ENCODE measurements at places on chromosomes 6 and 20.
A peak's percentile ranks its signal among the peaks of the same experiment; 100 is the strongest.

DNA sequence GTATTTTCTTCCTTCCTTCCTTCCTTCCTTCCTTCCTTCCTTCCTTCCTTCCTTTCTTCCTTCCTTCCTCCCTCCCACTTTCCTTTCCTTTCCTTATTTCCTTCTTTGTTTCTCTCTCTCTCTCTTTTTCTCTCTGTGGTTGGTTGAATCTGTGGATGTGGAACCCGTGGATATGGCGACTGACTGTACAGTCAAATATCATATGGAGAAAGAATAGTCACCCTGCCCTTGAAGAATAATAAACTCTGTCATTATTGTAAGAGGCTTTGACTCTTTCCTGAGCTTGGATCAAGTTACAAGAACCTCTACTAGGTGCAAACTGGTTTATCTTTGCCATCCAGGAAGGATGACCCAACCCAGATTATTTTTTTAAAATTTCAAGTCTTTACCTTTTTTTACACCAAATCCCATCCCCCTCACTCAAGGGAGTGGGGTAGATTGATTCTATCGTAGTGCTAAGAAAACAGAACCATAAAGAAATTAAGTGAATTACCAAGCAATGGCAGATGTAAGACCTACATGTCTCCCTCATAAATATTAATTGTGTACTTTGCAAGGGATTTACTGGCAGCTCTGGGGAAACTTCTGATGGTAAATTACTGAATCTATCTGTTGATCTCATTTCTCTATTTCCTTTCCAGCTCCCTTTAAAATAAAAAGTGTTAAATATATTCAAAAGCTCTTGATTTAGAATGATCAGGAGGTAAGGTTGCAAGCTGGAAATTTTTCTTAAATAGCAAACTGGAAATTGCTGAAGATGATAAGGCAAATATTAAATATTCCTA lies 667.5 kb downstream of the UTRN start:
- no peak for DNase-seq

DNA sequence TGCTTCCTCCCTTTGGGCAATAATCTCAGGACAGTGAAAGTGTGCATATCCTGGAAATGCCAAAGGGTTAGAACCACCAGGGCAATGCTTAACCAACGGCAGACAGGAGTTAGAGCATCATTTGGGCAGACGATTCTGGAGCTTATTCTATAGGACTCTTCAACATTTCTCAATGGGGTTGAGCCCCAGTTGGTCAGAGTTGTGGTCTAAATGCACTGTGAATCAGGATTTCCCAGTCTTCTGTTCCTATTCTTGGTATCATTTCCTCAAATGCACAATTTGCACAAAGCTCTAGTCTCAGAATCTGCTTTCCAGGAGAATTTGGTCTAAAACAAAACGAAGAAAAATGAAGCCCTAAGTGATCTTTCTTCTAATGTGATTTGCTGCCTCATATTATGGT lies 389.6 kb upstream of the JAG1 start:
- no peak for DNase-seq

DNA sequence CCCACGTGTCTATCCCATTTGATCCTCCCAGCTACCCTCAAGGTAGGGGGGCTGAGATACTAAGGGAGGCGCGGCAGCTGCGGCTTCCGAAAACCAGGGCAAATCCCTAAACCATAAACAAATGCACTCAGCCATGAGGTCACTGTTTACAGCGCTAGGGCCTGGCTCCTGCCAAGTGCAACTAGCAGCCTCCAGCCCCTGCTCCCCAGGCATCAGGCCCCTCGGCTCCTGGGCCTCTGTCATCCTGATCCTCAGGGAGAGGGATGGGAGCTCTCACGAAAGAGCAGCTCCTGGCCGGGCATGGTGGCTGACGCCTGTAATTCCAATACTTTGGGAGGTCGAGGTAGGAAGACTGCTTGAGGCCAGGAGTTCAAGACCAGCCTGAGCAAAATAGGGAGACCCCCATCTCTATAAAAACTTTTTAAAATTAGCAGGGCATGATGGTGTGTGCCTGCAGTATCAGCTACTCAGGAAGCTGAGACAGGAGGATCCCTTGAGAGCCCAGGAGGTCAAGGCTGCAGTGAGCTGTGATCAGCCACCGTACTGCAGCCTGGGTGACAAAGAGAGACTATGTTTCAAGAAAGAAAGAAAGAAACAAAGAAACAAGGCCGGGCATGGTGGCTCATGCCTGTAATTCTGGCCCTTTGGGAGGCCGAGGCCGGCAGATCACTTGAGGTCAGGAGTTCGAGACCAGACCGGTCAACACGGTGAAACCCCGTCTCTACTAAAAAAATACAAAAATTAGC lies 42.5 kb upstream of the TLDC2 start:
- DNase-seq = no peak

- peak; percentile 16 for DNase-seq
Measured at GRCh38 chr6:34986845-34987246, 97.8 kb downstream of the ANKS1A start.

DNA sequence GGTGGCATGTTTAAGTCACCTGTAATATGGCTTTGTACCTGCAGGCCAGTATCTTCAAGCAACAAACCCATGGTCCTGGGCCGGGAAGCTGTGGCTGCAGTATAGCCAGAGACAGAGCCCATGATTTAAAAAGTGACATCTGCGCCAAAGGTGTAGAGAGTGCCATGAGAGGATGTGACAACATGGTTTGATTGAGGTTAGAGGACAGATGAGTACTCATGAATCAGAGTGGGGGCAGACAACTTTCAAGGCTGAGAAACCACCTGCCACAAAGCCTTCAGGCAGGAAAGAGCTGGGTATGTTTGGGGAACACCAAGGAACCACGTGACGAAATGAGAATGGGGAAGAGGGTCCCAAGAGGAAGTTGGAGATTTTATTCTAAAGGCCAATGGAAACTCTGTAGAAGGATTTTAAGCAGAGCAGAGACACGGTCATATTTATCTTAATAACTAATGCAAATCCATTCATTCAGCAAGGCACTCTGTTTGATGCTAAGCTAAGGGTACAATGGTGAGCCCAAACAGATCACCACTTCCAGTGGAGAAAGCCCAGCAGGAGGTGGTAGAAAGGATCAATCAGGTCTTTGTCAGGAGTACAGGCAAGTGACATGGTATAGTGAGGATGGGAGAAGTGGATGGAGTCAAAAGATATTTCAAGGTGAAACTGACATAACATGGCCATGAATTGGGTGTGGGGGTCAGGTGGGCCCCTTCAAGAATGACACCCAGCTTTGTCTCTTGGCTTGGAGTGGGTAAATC lies 3.4 kb upstream of the MICAL1 start:
- DNase-seq = no peak

GRCh38 chr6:127186889-127187288 lies 68.4 kb downstream of the RSPO3 start:
- no peak for DNase-seq

- DNase-seq = no peak
Measured at GRCh38 chr6:117531346-117531745, 48.9 kb downstream of the DCBLD1 start.

DNA sequence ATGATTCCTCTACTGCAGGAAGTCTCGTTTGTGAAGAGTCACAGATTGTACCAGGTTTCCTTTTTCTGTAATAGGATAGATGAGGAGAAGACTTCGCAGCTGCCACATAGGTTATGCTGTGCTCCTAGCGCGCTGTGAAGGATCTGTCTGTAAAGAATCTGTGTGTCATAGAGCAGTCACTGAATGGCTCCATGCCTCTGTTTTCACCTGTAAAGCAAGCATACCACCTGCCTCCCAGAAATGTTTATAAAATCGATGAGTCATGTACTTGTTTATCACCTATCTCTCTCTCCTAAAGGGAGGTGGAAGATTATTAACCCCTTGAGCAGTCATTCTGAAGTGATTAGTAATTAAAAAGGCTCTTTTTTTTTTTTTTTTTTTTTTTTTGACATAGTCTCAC lies 86.6 kb downstream of the TFAP2B start:
- DNase-seq = no peak

- no peak for DNase-seq
Measured at GRCh38 chr6:90816764-90817163, 229.9 kb upstream of the MAP3K7 start.

DNA sequence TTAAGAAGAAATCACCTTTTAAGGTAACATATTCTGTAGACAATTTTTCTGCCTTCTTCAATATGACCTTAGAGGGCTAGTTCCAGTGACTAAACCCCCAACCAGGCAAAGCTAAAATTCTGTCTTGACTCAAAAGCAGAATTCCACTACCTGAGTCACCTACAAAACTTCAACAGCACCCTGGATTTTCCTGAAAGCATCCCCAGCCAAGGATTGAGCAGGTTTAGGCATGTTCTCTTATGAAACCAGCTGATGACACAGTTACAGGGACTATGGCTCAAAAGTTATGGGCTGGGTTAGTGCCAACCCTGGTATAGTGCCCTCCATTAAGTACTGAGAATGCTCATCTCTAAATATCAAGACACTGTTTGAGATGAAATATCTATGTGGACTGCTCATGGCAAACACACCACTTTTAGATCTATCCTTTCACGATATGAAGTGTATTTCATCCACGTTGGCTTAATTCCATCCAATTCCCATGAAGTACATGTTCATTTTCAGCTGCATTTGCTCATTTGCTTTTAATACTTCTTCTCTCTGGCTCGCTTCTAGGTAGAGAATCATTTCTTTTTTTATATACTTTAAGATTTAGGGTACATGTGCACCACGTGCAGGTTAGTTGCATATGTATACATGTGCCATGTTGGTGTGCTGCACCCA lies 53.6 kb upstream of the TNFAIP3 start:
- peak; percentile 93 for DNase-seq

DNA sequence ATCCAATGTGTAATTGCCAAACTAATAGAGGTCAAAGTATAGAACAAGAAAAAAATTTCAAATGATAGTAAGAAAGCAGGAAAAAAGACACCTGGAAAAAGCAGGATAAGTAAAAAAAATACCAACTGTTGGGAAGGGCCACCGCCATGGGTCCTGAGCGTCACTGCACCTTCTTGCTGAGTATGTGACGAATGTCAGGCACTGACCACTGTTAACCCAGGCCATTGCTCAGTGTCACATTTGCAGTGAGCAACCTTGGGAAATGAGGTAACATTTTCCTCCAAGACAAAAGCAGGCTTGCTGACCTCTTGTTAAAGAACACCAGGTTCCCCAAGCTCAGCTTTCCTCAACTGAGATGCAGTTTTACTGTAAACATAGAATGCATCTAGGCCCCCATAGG lies 15.6 kb upstream of the RPS6KA2 start:
- no peak for DNase-seq

DNA sequence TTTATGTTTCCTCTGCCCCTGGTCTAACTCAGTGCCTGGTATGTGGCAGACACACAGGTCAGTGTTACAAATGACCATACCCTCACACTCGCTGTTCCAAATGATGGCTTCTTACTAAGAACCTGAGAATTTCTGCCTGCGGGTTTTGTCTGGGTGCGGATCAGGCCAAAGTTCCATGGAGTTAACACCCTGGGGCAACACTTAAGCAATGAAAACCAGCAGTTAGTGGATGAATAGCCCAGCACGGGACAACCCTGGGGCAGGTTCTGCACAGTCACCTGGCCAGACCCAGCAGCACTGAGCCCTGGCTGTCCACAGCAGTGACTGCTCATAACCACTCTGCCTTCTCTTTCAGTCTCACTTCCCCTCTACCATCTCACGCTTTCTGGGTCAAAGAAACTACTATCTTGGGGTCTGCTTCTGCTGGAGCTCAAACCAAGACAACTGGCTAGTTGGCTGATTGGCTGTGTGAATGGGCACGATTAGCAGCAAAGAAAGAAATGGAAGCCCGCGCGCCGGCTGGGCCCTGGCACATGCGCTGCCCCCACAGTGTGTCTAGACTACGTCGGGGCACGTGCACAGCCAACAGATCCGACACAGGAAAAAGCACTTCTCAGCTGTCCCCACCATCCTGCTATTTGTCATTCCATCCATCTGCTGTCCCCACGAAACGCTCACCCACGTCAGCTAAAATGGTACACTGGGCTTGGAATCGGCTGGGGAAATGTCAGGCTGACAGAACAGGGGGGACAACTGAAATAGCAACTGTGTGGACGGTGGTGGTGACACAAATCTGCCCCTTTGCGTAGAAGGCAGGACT lies 36.6 kb downstream of the MGME1 start:
- no peak for DNase-seq

DNA sequence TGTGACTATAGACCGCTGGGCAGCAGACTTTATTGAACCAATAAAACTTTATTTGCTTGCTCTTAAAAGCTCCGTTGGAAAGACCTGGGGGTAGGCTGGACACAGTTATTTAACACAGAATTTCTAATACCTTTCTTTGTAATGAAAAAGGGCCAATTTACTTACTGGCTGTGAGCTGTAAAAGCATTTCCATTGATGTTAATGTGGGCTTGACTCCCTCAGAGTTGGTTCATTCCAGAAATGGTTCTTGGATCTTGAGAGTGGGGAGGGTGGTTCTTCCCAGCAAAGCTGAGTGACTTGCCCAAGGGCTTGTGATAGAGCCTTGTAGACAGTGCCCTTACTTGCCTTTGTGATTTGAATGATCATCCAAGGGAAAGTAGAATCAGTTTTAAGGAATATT lies 100.6 kb downstream of the SOX4 start:
- no peak for DNase-seq

GRCh38 chr6:25127076-25127837 lies 151.9 kb upstream of the CARMIL1 start:
- DNase-seq = no peak

- DNase-seq = no peak
Measured at GRCh38 chr20:35842361-35842760, 70.5 kb downstream of the PHF20 start.

DNA sequence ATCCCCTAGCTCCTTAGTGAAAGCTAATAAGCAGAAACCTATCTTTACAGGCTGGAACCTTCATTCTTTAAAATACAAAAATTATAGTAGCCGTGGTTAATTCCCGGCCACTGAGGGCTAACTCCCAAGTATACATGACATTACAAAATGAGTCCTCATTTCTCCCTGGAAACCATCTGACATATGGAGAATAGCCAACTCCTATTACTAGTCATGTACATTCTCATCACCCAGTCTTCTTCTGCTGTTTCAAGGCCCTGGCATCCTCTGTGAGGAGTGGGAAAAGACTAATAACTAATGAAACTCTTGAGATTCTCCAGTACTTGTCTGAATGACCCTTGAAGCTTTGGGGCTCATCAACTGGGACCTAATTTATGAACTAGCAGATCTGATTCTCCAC lies 30.2 kb downstream of the CSNK2A1 start:
- DNase-seq = no peak

DNA sequence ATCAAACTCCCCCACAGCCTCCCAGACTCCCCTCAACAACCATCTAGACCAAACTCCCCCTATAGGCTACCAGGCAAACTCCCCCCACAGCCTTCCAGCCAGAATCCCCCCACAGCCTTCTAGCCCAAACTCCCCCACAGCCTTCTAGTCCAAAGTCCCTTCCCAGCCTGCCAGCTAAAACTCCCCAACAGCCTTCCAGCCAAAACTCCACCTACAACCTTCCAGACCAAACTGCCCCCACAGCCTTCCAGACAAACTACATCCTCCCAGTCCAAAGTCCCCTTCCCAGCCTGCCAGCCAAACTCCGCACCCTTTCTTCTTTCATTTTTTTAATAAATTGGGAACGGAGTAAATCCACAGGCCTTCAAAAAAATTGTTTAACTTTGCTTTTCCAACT lies 37.4 kb upstream of the SYNDIG1 start:
- no peak for DNase-seq
